A549 treated with Mapracorat at 1 μM for 4 hours (cell line): ENCODE measurements at places on chromosomes 4 and X. TPM values are rescaled to one million over a fixed set of nuclear protein-coding genes. Genes with fewer than 3 reads are reported as not detected.

PHF8 gene
- 11.4 to 14.2 TPM (median 12.6 TPM) in 5 replicates for total RNA-seq

CRLF2 gene
- total RNA-seq = 0.69 to 1.1 TPM (median 0.77 TPM) in 5 replicates

SRD5A3 gene
- 5.3 to 11.7 TPM (median 10.9 TPM) in 5 replicates for total RNA-seq

SERTM2 gene
- total RNA-seq = not detected in 5 replicates

CFP gene
- total RNA-seq = 0.17 to 1.2 TPM (median 0.75 TPM) in 5 replicates

ADAM29 gene
- total RNA-seq = not detected in 5 replicates

HEPH gene
- total RNA-seq = not detected in 5 replicates

MAGEC1 gene
- total RNA-seq = 0.05 to 0.10 TPM in 2 of 5 replicates, not detected in the others

SUPT20HL2 gene
- total RNA-seq = not detected in 5 replicates

SPOCK3 gene
- total RNA-seq = 0.11 to 0.15 TPM (median 0.13 TPM) in 5 replicates
